CD4-positive, alpha-beta T cell treated with Interferon gamma for 1 hour (primary cell): ENCODE measurements at places on chromosomes 3 and 15.

DNA sequence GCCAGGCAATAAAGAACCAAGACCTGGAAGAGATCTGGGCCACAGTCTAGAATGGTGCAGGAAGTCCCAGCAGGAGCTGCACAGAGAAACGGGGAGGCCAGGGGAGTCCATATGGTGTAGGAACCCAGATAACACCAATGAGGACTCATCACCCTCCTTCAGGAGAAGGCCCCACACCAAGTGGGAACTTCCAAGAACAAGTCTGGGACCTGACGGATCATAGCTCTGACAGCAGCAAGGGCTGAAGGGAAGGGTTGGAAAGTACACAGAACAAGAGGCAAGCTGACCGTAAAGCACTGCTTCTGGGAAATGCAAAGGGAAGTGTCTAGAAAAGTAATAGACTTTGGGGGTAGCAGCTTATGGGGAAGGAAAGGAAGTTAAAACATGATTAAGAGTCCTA lies 34.5 kb downstream of the ANO10 start:
- DNase-seq = no peak

GRCh38 chr3:185042312-185043050 lies 110.4 kb downstream of the C3orf70 start:
- no peak for DNase-seq

- DNase-seq = no peak
Observed at GRCh38 chr3:63798949-63799348, 20.1 kb upstream of the C3orf49 start.

DNA sequence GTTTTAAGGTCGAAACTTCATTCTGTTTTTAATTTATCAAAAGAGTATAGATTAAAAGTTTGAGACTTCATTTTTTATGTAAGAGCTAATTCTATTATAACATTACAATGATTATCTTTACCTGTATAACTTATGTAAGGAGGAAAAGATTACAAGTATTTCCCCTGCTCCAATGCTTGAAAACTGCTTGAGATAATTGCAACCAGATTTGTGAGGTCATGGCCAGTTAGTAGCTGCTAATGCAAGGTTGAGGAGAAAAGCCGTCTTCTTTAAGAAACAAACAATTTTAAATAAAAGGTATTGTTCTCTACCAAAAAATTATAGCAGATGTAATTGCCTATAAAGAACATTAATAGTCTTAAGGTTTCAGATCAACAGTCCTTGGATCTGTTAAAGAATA lies 208.3 kb upstream of the UBE2E2 start:
- DNase-seq = no peak

- DNase-seq = no peak
Observed at GRCh38 chr3:65597226-65597951, 441.3 kb downstream of the MAGI1 start.

GRCh38 chr3:11146773-11147660 lies 7.3 kb upstream of the HRH1 start:
- no peak for DNase-seq

GRCh38 chr3:23271876-23272741 lies 69.0 kb downstream of the UBE2E2 start:
- no peak for DNase-seq

- no peak for DNase-seq
Observed at GRCh38 chr3:170360466-170360865, 3.0 kb downstream of the SKIL start.

- no peak for DNase-seq
Observed at GRCh38 chr15:41438206-41438605, 21.3 kb downstream of the RTF1 start.

GRCh38 chr3:130737622-130738021 lies 9.0 kb downstream of the PIK3R4 start:
- DNase-seq = no peak

- no peak for DNase-seq
Observed at GRCh38 chr3:43732747-43733425, 42.1 kb downstream of the ABHD5 start.

DNA sequence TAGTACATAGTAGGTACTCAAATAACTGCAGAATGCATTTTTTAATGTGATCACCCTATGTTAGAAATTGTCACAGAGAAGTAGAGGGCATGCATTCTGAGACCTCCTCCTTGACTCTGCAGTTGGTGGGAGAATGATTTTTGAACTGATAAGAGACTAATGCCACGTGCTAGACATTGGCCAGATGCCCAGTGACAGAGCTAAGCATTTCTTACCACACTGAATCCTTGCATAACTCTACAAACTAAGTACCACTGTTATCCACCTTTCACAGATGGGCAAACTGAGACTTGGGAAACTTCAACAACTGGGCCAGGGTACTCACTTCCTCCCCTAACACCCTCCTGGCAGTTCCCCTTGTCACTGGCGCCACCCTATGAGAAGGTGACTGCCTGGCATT lies 33.5 kb upstream of the SPATA12 start:
- DNase-seq = no peak

GRCh38 chr3:195708626-195709481 lies 11.9 kb upstream of the MUC20 start:
- no peak for DNase-seq

DNA sequence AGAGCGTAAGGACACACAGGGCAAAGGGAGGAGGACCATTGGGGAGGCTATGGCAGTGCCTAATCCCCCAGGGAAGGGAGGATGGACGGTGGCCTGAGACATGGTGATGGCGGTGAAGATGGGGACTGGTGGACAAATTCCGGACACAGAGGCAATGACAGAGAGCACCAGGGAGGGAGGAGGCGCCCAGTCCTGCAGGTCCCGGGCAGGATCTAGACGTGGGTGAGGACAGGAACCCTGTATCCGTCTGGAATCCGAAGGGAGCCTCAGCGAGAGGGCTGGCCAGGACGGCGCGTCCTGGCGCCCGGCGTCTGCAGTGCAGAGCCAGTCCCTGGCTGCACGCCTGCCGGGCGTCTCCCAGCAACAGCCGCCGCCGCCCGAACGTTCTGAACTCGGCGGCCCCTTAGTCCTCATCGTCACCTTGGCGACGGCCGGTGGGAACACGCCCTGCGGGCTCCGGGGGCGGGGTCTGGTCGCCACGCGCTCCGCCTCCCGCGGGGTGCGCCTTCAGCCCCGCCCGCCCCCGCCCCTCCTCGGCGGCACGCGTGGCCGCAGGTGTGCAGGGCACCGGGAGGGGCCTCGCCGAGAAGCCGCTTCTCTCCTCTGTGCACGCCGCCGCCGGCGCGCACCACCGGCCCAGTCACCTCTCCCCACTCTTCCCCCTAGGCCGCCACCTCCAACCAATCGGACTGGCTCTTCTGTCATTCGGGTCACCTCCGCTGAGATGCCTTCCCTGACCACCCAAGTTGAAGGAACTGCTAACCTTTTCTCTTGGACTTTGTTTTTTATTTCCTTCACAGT lies 11.6 kb downstream of the XIRP1 start:
- peak; percentile 93 for DNase-seq

DNA sequence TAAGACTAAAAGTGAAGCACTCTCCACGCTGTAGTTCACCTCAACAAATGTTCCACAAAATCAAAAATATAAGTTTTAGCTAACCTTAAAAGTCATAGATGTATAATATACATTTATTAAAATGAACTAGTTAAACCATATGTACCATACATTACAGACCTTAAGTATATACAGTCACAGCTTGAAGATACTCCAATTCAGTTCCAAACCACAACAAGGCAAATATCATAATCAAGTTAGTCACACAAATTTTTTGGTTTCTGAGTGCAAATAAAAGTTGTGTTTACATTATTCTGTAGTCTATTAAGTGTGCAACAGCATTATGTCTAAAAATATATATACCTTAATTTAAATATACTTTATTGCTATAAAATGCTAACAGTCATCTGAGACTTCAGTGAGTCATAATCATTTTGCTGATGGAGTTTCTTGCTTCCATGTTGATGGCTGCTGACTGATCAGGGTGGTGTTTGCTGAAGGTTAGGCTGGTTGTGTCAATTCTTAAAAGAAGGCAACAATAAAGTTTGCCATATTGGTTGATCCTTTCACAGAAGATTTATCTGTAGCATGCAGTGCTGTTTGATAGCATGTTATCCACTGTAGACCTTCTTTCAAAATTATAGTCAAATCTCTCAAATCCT lies 736.7 kb downstream of the NSUN3 start:
- DNase-seq = no peak

- DNase-seq = no peak
Observed at GRCh38 chr3:23183731-23184130, 19.4 kb upstream of the UBE2E2 start.

DNA sequence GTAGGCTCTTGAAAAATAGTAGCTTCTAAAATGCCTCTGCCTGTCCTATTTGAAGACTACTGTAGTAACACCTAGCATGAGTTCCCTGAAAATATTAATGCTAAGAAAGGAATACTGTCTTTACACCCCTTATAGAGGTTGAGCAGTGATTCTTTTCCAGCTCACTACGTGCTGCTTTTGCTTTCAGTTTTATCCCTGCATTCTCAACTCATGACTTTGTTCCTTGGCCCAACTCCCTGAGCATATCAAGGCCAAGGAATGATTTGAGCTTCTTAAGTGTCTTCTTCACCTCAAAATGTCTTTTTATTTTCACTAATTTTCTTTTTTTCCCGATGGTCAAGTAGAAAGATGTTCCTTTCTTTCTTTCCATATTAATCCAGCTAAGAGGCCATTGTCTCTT lies 16.5 kb upstream of the P2RY13 start:
- no peak for DNase-seq

GRCh38 chr15:70528270-70528706 lies 235.1 kb downstream of the UACA start:
- DNase-seq = peak; percentile 50

DNA sequence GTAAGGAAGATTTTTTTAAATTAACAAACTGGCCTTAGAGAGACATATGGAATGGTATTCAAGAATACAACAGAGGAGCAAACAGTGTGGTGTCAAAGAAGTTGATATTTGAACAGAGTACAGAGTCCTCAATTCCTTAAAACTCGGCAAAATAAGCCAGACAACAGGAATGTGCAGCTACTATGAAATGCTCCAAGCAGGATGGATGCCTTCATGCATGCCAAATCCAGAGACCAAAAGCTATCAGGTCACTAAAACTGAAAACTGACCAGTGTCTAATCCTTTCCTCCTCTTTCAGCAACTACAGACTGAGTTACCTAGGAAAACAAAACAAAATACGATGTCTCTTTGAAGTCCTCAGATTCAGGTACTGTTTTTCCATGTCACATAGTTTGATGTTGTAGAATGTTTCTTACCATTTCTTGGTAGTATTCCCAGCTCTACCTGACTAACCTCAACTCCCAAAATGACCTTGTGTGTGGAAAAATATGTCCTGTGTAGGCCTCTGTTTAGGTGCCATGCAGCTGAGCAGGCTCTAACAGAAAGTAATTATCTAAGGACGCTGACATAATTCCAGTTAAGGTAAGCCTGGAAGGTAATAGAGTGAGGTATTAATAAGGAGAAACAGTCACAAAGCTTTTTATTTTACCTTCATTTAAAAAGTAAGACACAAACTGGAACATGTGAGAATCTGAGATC lies 46.9 kb downstream of the TBL1XR1 start:
- DNase-seq = no peak

GRCh38 chr3:50221411-50222168 lies 14.4 kb upstream of the GNAI2 start:
- DNase-seq = no peak

DNA sequence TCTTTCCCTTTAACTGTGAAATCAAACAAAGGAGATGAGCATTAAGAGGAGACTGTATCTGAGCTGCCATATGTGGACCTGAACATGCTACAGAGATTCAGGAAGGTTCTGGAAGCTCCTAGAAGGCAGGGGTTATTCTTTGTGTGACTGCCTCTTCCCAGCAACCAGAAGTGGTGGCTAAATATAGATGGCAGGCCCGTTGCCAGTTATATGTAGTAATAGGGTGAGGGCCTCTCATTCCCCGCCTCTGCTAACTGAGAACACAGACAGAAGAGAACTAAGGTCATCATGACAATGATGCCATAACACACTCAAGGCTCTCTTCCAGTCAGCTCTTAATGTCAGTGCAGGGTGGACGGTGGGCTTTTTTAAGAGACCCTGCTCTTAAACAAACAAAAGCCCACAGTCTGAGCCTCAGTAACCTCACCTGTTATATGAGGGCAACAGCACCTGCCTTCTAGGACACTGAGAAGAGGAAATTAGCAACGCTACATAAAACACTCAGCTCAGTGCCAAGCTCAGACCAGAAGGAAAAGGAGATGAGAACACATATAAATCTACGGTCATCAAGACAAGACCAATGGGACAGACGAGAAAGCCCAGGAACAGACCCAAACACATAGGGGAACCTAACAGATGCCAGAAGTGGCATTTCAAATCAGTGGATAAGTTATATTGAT lies 22.3 kb downstream of the CFAP92 start:
- DNase-seq = no peak

GRCh38 chr3:136838641-136839555 lies 20.0 kb downstream of the SLC35G2 start:
- no peak for DNase-seq

- DNase-seq = no peak
Observed at GRCh38 chr3:14839236-14839635, 20.5 kb downstream of the FGD5 start.

- DNase-seq = no peak
Observed at GRCh38 chr3:23646184-23646920, 159.4 kb upstream of the UBE2E1 start.

GRCh38 chr3:98793971-98794370 lies 30.8 kb downstream of the ST3GAL6 start:
- DNase-seq = no peak

- DNase-seq = no peak
Observed at GRCh38 chr3:129184396-129184657, 631 bp upstream of the CNBP start.

- no peak for DNase-seq
Observed at GRCh38 chr3:8201886-8202285, 299.7 kb upstream of the LMCD1 start.

DNA sequence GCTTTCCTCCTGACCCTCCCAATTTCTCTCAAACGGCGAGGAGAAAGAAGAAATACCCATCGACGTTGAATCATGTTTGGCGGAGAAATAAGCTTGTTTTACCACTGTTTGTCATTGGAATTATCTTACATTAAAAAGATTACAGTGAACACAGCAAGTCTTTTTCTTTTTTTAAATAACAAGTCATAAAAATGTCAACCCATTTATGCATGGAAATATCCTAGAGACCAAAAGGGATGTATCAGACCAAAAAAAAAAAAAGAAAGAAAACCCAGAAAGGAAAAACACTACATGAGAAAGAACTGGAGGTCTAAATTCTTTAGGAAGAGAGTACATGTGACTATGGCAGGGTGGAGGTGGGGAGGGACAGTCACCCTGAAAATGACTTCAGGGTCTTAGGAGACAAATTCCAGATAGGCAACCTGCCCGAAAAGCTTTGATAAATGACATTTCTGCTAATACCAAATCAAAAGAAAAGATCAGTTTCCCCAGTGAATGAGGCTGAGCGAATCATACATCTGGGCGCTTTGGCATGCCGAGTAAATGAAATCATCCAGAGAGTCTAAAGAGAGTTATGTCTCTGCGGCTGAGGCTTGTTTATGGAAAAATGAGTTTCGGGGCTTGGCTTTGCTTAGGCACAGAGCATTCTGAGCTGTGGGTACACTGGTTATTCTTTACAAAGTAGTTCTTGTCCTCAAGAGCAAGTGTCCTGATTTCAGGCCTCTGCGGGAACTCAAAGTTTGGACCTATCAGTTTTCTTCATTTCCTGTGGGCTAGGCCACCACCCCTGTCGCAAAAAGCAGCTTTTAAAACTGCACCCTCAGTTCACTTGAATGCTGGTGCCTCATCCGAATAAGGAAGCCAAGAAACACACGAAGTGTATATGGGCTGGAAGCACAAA lies 110.1 kb upstream of the TGFBR2 start:
- DNase-seq = no peak
